Effector CD4-positive, alpha-beta T cell (primary cell): ENCODE measurements at places on chromosomes 7 and 10.

DNA sequence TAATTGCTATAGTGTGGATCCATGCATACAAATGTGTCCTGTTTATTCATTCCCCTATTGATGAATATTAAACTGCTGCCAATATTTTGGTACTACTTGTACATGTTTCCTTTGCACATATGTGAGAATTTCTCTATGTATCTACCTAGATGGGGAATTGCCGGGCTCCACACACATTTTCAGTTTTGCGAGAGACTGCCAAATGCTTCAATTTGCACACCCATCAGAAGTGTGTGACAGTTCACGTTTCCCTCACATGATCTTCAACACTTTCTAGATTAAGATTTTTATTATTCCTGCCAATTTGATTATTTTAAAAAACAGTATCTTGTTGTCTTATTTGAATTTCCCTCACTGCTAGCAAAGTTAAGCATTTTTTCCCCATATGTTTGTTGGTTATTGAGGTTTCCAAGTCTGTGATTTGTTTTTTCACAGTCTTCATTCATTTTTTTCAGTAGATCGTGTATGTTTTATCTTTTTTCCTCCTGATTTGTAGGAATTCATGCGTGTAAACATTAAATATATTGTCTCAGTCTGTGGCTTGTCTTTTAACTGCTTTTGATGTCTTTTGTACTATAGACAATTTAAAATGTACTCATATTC lies 2.4 kb upstream of the KLF14 start:
- no peak for DNase-seq

DNA sequence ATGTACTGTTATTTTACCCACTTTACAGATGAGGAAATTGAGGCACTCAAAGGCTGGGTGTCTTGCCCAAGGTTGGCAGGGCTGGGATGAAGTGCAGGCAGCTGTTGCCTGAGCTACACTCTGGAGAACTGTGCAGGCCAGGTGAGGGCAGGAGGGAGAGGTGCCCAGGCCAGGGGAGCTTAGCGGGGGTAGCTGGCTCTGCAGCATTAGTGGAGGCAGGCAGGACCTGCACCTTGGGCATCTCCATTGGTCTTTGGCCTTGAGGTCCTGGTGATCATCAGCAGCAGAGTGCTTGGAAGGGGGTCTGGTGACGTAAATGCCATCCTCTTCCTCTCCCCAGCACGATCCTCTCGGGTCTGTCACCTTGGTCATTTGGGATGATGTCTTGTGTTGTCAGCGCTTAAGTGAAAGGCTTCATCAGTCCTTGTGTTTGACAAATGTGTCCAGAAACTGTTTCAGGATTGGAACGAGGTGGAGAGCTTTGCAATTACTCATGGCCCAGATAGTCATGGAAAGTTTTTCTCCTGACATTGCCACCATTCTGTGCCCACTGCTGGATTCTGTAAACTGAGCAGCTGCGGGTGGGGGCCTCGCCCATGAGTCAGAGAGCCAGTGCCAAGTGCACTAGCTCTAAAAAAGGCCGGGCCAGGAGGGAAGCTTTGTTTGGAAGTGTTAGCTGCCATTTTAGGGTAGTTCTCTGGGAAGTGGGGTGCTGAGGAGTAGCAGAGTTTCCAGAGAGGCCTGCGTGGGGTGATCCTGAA lies 47.6 kb downstream of the TSPAN15 start:
- no peak for DNase-seq

GRCh38 chr7:39430441-39430840 lies 135.8 kb upstream of the YAE1 start:
- no peak for DNase-seq

DNA sequence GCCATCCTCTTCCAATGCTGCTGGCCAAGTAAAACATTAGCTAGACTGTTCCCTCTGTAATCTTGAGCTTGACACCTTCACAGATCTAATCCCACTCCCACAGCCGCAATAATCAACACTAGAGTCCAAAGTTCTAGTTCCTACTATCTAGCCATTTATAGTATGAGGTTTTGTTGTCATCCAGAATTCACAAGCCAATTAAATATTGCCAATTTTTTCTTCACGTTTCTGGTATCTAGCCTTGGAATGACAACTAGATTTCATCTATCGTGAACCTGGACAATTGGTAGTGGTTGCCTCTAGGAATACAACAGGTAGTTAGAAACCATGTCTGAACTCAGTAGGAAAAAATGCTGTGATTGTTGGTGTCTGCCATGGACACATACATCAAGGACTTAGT lies 10.4 kb downstream of the WASL start:
- no peak for DNase-seq

- DNase-seq = no peak
Observed at GRCh38 chr7:116122972-116123595, 87.3 kb upstream of the TES start.

DNA sequence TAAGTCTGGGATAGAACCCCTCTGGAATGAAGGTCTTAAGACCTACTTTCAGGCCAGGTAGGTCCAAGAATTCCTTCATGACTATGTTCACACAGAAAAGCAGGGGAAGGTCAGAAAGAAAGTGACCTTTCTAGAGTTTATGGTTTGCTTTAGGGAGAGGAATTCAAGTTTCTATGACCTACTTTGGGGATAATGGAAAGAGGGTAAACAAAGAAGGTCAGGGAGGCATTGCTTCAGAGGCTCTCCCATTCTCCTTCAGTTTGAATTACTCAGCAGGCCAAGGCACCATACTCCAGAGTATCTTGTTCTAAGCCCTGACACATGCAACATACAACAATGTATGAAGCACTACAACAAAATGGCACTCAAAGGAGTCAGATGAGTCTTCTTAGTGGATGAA lies 11.5 kb upstream of the MACC1 start:
- no peak for DNase-seq

- peak; percentile 41 for DNase-seq
Observed at GRCh38 chr7:30727061-30727945, 24.6 kb upstream of the INMT start.

GRCh38 chr10:129224065-129224464 lies 243.0 kb upstream of the MGMT start:
- DNase-seq = no peak

DNA sequence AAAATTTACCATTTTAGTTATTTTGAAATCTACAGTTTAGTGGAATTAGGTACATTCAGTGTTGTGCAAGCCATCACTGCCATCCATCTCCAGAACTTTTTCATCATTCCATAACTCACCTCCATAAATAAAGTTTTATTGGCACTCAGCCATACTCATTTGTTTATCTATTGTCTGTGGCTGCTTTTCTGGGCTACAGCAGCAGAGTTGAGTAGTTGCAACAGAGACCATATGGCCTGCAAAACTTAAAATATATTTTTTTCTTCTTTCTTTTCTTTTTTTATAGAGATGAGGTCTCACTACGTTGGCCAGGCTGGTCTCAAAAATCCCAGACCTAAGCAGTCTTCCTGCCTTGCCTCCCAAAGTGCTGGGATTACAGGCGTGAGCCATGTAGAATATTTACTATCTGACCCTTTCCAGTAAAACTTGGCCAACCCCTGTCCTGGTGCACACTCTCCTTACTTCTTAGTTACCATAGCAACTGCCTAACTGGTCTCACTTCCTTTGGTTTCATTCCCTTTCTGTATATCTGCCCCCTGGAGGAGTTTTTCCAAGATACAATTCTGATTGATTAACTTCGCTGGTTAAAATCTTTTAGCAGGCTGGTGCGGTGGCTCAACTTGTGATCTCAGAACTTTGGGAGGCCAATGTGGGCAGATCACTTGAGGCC lies 133.2 kb downstream of the CUX1 start:
- no peak for DNase-seq

- DNase-seq = no peak
Observed at GRCh38 chr7:36473454-36474282, 84.0 kb downstream of the ANLN start.

DNA sequence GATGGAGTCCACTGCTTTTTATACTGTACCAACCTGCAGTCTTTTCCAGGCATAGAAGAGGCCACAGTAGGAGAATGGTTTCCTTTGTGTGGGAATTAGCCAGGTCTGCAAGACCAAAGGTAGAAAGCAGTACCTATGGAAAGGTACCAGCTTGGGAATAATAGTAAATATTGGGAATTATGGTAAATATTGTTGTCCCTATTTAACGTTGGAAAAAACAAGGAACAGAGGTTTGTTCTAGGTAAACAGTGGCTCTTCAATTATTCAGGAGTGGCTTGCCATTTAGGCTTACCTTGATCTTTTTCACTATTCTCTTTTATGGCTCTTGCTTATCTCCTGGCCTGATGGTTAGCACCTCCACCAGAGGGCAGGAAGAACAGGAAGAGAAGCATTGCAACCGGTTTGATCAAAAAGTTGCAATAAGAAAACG lies 43.9 kb upstream of the GSAP start:
- no peak for DNase-seq

GRCh38 chr7:138125598-138126111 lies 49.4 kb downstream of the AKR1D1 start:
- DNase-seq = no peak

DNA sequence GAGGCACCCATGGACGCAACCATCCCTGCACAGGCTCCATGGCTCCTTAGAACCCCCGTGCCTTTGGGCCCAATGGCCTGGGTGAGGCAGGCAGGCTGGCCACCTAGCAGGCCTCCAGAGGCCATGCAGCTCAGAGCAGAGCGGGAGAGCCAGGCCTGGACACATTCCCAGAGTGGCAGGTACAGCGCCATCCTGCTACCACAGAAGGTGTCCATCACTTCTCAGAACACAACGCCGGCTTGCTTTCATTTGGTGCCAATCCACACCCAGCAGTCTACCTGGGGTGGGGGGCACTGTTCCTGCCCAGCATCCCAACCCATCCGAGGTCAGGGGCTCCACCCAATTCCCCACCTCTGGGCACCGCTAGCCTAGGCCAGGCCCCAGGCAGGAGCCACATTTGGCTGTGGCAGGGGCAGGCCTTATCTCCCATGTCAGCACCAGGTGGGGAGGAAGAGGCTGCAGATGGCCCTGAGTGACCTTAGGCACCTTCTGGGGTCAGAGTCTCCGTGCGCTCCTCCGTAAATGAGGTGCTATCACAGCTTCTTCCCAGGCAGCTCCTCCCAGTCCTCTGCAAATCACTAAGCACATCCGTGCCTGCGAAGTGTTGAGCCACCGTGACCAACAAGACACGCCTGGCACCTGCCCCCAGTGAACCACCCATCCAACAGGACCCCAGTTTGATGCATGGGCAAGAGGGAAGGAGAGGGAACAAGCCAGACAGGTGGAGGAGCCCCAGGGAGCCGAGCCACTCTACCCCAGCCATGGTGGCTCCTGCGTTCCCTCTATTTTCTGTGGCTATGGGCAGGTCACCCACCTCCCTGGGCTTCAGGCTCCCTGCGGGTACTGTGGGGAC lies 14.2 kb downstream of the KCNH2 start:
- DNase-seq = no peak

DNA sequence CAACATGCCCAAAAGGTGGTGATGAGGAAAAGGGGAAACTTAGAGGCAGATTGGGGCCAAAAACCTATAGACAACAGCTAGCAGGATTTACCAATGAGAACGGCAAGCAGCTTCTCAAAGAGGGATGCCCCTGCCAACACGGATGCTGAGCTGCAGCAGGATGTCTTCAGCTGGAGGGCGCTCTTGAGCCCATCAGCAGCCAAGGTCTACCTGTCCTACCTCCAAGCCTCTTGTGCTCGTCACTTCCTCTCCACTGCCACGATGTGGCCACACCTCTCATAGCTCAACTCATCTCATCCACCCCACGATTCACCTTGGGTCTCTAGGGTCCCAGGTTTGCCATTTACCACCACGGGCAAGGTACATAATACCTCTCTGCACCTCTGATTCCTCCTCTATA lies 36.5 kb downstream of the DLG5 start:
- no peak for DNase-seq

- no peak for DNase-seq
Observed at GRCh38 chr7:25857376-25858067, 294.5 kb upstream of the NFE2L3 start.

GRCh38 chr7:48114115-48114514 lies 25.1 kb downstream of the UPP1 start:
- no peak for DNase-seq

DNA sequence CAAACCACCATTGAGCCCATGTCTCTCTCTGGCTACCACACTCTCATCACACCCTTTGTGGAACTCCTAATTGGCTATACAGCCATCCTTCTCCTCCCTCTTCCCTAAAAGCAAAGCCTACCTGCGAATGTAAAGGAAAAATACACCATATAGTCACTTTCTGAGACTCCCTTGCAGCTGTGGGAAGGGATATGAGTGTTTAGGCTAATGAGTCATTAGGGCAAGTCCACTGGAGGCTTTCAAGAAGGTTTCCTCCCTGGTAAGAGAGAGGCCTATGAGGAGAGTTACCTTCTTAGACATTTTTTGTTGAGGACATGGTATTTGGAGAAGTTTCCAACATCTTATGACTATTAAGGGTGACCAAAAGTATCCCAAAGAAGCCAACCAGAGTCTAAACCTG lies 4.1 kb upstream of the TMEM243 start:
- no peak for DNase-seq

DNA sequence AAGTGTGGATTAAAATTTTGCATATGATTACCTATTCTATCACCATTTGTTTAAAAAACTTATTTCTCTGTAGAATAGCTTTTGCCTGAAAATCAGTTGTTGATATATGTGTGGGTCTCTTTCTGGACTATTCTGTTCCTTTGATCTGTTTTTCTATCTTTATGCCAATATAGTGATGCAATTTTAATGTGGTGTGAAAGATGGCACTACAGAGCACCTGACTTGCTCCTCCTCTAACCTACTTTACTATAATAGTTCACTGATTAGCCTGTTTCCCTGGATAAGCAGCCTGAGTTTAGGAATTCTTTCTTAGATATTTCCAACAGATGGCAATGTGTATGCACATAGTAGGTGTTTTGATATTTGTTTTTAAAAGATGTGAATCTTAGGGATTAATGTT lies 294.5 kb downstream of the AUTS2 start:
- DNase-seq = no peak

GRCh38 chr7:30594048-30594539 lies 584 bp upstream of the GARS1 start:
- DNase-seq = peak; percentile 13

DNA sequence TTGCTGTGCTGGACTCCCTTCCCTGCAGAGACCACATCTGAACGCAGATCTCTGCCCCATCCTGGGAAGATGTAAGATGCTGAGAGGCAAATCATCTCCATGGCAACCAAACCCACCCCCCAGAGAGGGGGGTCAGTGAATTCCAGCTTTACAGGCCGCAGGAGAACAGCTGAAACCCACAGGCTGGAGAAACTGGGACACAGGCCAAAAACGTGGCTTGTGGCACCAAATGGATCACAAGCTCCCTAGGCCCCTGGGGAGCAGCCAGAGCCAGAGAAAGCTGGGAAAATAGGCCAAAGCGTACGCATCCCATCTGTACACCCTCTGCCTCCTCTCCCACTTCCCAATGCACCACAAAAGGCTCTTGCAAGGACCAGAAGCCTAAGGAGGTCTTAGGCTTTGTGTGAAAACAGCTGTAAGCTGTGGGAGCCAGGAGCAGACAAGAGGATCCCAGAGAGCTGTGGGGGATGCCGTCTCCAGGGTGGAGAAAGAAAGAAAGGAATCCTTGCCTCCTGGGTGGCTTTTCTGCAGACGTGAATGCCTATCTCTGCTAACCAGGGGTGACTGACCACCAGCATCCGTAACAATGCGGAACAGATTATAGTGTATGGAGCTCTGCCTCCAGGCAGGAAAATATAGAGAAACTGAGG lies 59.5 kb downstream of the TMEM130 start:
- no peak for DNase-seq

GRCh38 chr7:108193594-108194498 lies 63.7 kb upstream of the LAMB4 start:
- no peak for DNase-seq

- no peak for DNase-seq
Observed at GRCh38 chr7:108026647-108027046, 23.7 kb upstream of the LAMB1 start.

GRCh38 chr7:2278026-2278425 lies 36.0 kb downstream of the NUDT1 start:
- no peak for DNase-seq
